Activated naive CD4-positive, alpha-beta T cell treated with anti-CD3 and anti-CD28 coated beads, Interleukin-2, amount 50 U/mL, for 72 hours (primary cell): ENCODE measurements at places on chromosomes 13 and 19. TPM values are rescaled to one million over a fixed set of nuclear protein-coding genes. Genes with fewer than 3 reads are reported as not detected.

Gene LRP3
- 0.82 TPM for total RNA-seq

Gene PAF1
- total RNA-seq = 58.2 TPM

Gene PTH2
- not detected for total RNA-seq

Gene TNFSF13B
- total RNA-seq = 6.6 TPM

Gene ADGRE3
- not detected for total RNA-seq

Gene TEX26
- total RNA-seq = not detected

Gene FUT1
- not detected for total RNA-seq

Gene SHISA2
- total RNA-seq = 0.16 TPM
